ENCODE measurements at places on chromosomes 1 and 21. TPM values are rescaled to one million over a fixed set of nuclear protein-coding genes. Genes with fewer than 3 reads are reported as not detected.

HAO2 gene
- total RNA-seq: not detected

FAM72D gene
- total RNA-seq: 0.22 TPM

TRIM58 gene
- total RNA-seq: 2.7 TPM

UBL4B gene
- total RNA-seq: not detected

INSRR gene
- not detected for total RNA-seq

LCA5L gene
- 0.88 TPM for total RNA-seq

CORT gene
- total RNA-seq: not detected

SLC5A9 gene
- total RNA-seq: not detected

SLC5A3 gene
- total RNA-seq: 25.4 TPM
